Right atrium auricular region (tissue), 2 donors: ENCODE measurements at places on chromosomes 11 and 22. TPM values are rescaled to one million over a fixed set of nuclear protein-coding genes. Genes with fewer than 3 reads are reported as not detected.

UQCC3 gene
- 5.0 TPM for total RNA-seq

DDI1 gene
- not detected for total RNA-seq

MB gene
- total RNA-seq = 9,762 TPM

AGBL2 gene
- not detected for total RNA-seq

TECTA gene
- total RNA-seq = 1.6 TPM

LSP1 gene
- 7.9 TPM for total RNA-seq

EXPH5 gene
- total RNA-seq = 2.8 TPM

BSCL2 gene
- total RNA-seq = 18.6 TPM

ART5 gene
- 1.1 TPM for total RNA-seq

P2RY6 gene
- 1.9 TPM for total RNA-seq

GDPD4 gene
- not detected for total RNA-seq

PDHX gene
- total RNA-seq = 94.0 TPM

ANO9 gene
- 0.11 TPM for total RNA-seq

APOBEC3A gene
- 1.1 TPM for total RNA-seq

ANO5 gene
- total RNA-seq = 94.3 TPM

PLEKHA7 gene
- 24.6 TPM for total RNA-seq

SCUBE2 gene
- total RNA-seq = 1.6 TPM

SIAE gene
- 40.8 TPM for total RNA-seq

LINC01488 gene
- total RNA-seq = not detected

P2RY2 gene
- total RNA-seq = 9.5 TPM

MIAT gene
- total RNA-seq = 2.0 TPM

KRTAP5-7 gene
- not detected for total RNA-seq

RGL4 gene
- not detected for total RNA-seq

POLR2F gene
- 62.1 TPM for total RNA-seq

NELL1 gene
- not detected for total RNA-seq

MADD gene
- total RNA-seq = 28.2 TPM

SHISAL1 gene
- total RNA-seq = 0.26 TPM

ZDHHC8 gene
- 16.6 TPM for total RNA-seq

OR4C3 gene
- total RNA-seq = not detected

RIMBP3C gene
- total RNA-seq = not detected

SH3BP1 gene
- 4.0 TPM for total RNA-seq

USP2 gene
- 38.9 TPM for total RNA-seq

CDC45 gene
- 3.3 TPM for total RNA-seq

RAB38 gene
- total RNA-seq = 1.4 TPM

NOX4 gene
- total RNA-seq = 20.2 TPM

TUB gene
- 11.3 TPM for total RNA-seq

BMAL1 gene
- total RNA-seq = 24.9 TPM

KCNK4 gene
- total RNA-seq = not detected

EIF3D gene
- 177 TPM for total RNA-seq

OR2AG2 gene
- not detected for total RNA-seq

PHOX2A gene
- total RNA-seq = not detected

RAG1 gene
- 0.41 TPM for total RNA-seq

CRYBB3 gene
- not detected for total RNA-seq

PPP2R1B gene
- total RNA-seq = 6.5 TPM

HARBI1 gene
- 3.3 TPM for total RNA-seq

CRY2 gene
- 62.9 TPM for total RNA-seq

GLB1L2 gene
- 0.22 TPM for total RNA-seq
